Naive thymus-derived CD8-positive, alpha-beta T cell (primary cell): ENCODE measurements at places on chromosomes 2 and 18.

DNA sequence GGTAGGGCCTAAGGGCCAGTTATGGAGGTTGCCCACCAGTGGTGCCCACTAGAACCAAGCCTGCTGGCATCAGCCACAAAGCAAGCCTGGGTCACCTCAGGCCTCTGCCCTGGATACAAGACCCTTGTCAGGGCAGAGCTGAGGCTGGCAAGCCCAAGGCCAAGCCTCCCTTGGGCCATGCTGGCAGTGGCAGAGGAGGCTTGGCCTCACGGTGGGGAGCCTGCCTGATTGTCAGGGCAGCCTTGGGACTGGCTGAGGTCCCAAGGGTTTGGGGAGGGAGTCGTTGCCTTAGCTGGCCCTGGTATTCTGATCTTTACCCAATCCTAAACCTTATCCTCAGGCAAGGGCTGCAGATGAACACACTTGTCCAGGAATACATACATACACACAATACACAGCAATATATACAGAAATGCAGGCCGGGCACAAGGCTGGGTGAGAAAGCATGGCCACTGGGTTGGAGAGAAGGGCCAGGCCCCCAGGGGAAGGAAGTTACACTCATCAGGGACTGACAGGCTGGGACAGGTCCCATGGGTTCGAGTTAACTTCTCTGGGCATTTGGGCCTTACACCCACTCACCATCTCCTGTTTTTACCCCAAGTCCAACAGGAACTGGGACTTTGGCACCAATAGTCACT lies 21.0 kb downstream of the CCT7 start:
- no peak for DNase-seq

- no peak for DNase-seq
Measured at GRCh38 chr2:200383380-200384110, 77.1 kb downstream of the SPATS2L start.

GRCh38 chr2:239263669-239264491 lies 136.9 kb downstream of the HDAC4 start:
- DNase-seq, result no peak

- no peak for DNase-seq
Measured at GRCh38 chr2:209613649-209614305, 157.9 kb upstream of the UNC80 start.

GRCh38 chr2:69911985-69912563 lies 2.8 kb upstream of the MXD1 start:
- peak; percentile 33 for DNase-seq

GRCh38 chr2:45993476-45993991 lies 303.7 kb upstream of the EPAS1 start:
- peak; percentile 46 for DNase-seq

- peak; percentile 33 for DNase-seq
Measured at GRCh38 chr2:162153608-162154224, 1.7 kb upstream of the GCG start.

DNA sequence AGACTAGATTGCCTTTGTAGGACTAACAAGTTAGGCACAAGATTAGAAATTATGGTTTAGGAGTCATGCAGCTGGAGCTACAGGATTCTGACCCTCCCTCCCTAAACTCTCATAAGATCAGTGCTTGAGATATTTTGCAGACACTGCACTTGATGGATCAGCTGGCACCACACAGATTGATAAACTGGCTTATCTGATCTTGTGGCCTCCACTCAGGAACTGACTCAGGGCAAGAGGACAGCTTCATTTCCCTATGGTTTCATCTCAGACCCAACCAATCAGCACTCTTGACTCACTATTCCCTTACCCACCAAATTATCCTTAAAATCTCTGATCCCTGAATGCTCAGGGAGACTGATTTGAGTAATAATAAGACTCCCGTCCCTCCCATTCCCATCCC lies 152.3 kb downstream of the DIS3L2 start:
- no peak for DNase-seq

DNA sequence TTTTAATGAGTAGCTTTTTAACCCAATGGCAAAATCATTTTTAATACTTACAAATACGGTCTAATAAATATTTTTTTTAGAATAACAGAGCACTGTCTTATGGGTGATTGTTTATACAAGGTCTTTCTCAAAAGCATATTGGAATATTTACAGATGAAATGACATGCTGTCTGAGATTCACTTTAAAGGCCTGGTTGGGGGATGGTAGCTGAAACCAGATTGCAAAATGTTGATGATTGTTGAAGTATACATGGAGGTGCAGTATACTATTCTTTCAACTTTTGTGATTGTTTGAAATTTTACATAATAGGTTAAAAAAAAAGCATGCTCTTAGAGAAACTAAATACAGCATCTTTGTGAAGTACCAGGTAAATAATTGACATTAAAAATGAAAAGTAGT lies 111.2 kb downstream of the FMNL2 start:
- DNase-seq, result no peak

- DNase-seq, result no peak
Measured at GRCh38 chr2:50645346-50645745, 386.6 kb downstream of the NRXN1 start.
